ENCODE measurements at places on chromosomes 2 and 18.

DNA sequence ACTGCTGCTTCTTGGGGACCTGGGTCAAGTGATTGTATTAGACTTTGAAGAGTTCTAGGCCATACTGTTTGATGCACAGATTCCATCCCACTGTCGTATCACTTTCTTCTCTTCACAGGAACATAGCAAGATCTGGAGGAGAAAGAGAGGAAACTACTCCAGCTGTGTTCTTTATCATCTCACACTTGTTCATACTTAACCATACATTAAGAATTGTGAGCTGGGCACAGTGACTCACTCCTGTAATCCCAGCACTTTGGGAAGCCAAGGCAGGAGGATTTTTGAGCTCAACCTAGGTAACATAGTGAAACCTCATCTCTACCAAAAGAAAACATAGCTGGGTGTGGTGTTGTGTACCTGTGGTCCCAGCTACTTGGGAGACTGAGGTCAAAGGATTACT, 111.7 kb downstream of the PARD3B start:
- no peak for DNase-seq

GRCh38 chr2:234044157-234044556, 6.3 kb upstream of the SPP2 start:
- no peak for DNase-seq

GRCh38 chr2:167404627-167405284, 516.5 kb downstream of the XIRP2 start:
- DNase-seq: no peak

DNA sequence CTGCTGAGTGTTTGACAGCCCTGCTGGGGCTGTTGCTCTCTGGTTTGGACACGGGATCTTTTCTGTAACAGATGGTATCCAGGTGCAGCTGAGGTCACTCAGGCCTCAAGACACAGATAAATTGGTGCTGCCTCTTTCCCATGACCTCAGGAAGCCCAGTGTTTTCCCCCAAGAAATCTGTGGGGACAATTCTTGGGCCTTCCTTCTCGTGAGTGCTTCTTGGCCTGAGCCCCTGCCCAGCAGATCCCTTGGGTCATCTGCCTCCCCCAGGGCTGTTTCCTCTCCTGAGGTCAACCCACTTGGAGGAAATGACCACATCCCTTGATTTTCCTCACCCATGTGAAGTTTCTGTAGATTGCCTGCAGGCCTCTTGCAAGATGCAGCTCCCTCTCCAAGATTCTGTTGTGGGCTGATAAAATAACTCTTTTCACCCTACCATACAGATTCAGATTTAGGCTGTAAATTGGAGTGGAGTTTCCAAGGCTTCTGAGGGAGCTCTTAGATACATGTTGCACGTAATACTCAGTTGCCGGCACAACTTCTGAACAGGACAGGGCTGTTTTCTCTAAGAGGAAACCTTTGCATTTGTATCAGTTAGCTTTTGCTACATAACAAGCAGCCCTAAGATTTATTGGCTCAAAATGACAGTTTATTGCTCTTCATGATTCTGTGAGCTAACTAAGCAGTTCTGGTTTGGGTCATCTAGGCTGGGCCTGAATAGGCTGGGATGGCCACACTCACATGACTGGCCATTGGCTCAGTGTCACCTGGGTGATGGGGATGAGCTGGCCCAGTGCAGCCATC, 13.1 kb downstream of the ZAP70 start:
- no peak for DNase-seq

DNA sequence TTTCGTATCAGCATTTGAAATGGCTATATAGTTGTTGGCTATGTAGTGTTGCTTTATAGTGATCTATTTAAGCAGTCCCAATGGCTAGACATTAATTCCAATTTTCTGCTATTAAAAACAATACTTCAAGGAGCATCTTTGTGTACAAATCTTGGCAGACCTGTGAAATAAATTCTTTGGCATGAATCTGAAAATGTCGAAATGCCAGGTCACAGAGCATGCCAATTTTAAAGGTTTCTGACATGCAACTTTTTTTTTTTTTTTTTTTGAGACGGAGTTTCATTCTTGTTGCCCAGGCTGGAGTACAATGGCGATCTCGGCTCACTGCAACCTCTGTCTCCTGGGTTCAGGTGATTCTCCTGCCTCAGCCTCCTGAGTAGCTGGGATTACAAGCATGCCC, 26.8 kb upstream of the CABLES1 start:
- no peak for DNase-seq
